Articular chondrocyte of knee joint (primary cell): ENCODE measurements at places on chromosomes 7 and 10. TPM values are rescaled to one million over a fixed set of nuclear protein-coding genes. Genes with fewer than 3 reads are reported as not detected.

DNA2 gene
- 5.1 and 12.2 TPM in 2 replicates for total RNA-seq

SRGN gene
- 183 and 191 TPM in 2 replicates for total RNA-seq

RBM20 gene
- total RNA-seq = under 0.01 and 0.39 TPM in 2 replicates

PCDH15 gene
- total RNA-seq = not detected in 2 replicates

EIF3B gene
- total RNA-seq = 166 and 170 TPM in 2 replicates

PYROXD2 gene
- total RNA-seq = 7.8 and 11.5 TPM in 2 replicates

NANOS1 gene
- 1.4 and 2.4 TPM in 2 replicates for total RNA-seq

MINPP1 gene
- 28.5 and 32.1 TPM in 2 replicates for total RNA-seq

NYAP1 gene
- total RNA-seq = 1.1 and 1.8 TPM in 2 replicates

PTPN20 gene
- 5.6 and 7.8 TPM in 2 replicates for total RNA-seq

COL17A1 gene
- 0.13 and 0.76 TPM in 2 replicates for total RNA-seq

JAKMIP3 gene
- total RNA-seq = 0.52 and 0.54 TPM in 2 replicates

RPEL1 gene
- total RNA-seq = 0.11 and 0.13 TPM in 2 replicates

ANTXRL gene
- total RNA-seq = not detected in 2 replicates

CTTNBP2 gene
- 0.65 TPM in 2 replicates for total RNA-seq

PRLHR gene
- not detected in 2 replicates for total RNA-seq

MET gene
- total RNA-seq = 62.2 and 84.0 TPM in 2 replicates

DNAAF5 gene
- 17.8 and 18.3 TPM in 2 replicates for total RNA-seq

CACNB2 gene
- 1.0 and 2.6 TPM in 2 replicates for total RNA-seq

SPDYE6 gene
- total RNA-seq = not detected in 2 replicates

SMIM30 gene
- 71.2 and 71.8 TPM in 2 replicates for total RNA-seq

BTBD16 gene
- not detected in 2 replicates for total RNA-seq

GPR158 gene
- total RNA-seq = 0.11 and 0.13 TPM in 2 replicates

PNLIPRP3 gene
- total RNA-seq = not detected in 2 replicates

KIF11 gene
- 18.4 and 26.5 TPM in 2 replicates for total RNA-seq

LRMDA gene
- total RNA-seq = 9.5 and 19.7 TPM in 2 replicates

EIF4EBP2 gene
- total RNA-seq = 54.6 and 56.0 TPM in 2 replicates

ABCB4 gene
- total RNA-seq = 0.65 and 3.5 TPM in 2 replicates

CTAGE6 gene
- 3.4 and 3.8 TPM in 2 replicates for total RNA-seq

SPDYE2B gene
- not detected in 2 replicates for total RNA-seq

GIMAP1 gene
- 0.13 TPM in 1 of 2 replicates, not detected in the other for total RNA-seq

ASB10 gene
- total RNA-seq = not detected in 2 replicates
